Myocyte (in vitro differentiated cells): ENCODE measurements at places on chromosomes 5 and 9. TPM values are rescaled to one million over a fixed set of nuclear protein-coding genes. Genes with fewer than 3 reads are reported as not detected.

DNA sequence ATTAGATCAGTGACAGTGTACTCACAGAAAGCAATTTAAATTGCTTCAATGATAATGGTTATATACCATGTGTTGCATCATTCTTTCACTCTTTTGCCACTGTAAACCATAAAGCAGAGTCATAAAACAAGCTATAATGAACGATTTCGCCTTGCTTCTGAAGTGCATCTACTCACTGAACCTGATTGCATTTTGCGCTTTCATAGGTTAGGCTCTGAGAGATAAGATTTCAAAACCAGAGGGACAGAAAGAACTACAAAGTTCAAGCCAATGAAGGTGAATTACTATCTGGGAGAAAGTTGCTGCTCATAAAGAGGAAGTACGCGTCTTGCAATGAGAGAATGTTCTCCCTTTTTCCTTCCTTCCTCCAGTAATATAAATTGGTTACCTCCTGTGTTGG is 412.7 kb downstream of the CETN3 start:
- DNase-seq: no peak

- DNase-seq: no peak
Observed at GRCh38 chr5:175129121-175129520, 314.9 kb downstream of the DRD1 start.

DNA sequence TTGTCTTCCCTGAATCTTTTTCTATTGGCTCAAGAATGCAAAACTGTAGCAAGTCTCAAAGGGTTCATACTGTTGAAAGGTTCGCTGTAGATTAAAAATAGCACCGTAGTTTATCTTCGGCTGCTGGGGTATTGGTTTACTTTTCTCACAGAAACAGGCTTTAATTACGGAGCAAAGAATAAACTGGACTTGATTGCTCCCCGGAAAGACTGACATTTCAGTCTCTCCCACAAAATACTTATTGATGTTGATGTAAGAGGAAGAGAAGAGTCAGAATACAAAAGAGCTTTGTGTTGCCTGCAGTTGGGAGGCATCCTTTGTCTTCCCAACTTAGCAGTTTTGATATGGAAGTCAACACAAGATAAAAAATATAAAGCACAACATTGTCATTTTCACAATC is 183.9 kb upstream of the DMAC1 start:
- DNase-seq: no peak

- no peak for DNase-seq
Observed at GRCh38 chr5:111229871-111230810, 6.0 kb downstream of the CAMK4 start.

DNA sequence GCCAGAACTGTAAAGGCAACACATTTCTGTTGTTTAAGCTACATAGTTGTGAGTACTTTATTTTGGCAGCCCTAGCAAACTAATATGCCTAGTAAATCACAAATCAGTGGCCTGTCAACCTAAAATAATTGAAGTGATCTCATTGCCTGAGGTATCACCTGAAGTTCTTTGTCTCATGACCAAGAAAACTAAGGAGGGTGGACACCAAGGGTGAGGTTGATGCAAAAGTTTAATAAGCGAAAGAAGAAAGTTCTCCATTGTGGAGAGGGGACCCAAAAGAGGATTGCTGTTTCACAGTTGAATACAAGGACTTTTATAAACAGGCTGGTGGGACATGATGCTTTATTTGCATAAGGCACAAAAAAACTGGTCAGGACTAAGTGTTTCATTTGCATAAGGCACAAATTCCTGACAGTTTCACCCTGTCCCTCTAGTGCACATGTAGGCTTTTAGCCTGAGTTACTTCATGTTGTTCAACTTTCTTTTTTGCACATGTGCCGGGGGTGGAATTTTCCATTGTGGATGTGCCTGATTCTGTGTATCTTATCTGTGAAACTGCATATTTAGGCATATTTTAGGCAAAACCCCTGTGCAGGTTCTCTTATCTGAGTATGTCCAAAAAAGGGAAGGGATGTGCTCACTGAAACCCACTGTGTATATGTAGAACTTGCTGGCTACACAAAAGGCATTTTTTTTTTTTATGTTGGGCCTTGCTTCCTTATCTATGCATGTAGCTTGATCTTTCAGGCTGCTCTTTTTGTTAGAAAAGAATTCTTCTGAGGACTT is 108.6 kb upstream of the RAI14 start:
- no peak for DNase-seq

DNA sequence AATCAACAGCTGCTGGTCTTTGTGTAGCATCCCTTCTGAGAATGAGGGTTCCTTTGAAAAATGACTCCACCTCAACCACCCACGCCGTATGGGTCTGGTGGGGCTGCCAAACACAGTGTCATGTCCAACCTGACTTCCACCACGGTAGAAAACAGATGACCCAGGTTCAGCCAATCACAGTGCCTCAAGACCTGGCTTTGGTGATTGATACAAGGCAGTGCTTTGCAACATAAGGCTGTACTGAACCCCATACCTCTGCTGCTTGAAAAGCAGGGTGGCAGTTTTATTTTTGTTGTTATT is 11.5 kb upstream of the TGFBR1 start:
- DNase-seq: no peak

- DNase-seq: no peak
Observed at GRCh38 chr9:137293482-137294090, 8.5 kb downstream of the NRARP start.

- DNase-seq: no peak
Observed at GRCh38 chr5:9335269-9335668, 210.6 kb downstream of the SEMA5A start.

The MOB3B gene
- not detected in 2 replicates for total RNA-seq

The PHYKPL gene
- total RNA-seq: 22.8 and 26.4 TPM in 2 replicates

The NUTM2G gene
- not detected in 2 replicates for total RNA-seq

The MARCOL gene
- total RNA-seq: not detected in 2 replicates
